CD8-positive, alpha-beta memory T cell (primary cell): ENCODE measurements at places on chromosomes 7 and 10. TPM values are rescaled to one million over a fixed set of nuclear protein-coding genes. Genes with fewer than 3 reads are reported as not detected.

DNA sequence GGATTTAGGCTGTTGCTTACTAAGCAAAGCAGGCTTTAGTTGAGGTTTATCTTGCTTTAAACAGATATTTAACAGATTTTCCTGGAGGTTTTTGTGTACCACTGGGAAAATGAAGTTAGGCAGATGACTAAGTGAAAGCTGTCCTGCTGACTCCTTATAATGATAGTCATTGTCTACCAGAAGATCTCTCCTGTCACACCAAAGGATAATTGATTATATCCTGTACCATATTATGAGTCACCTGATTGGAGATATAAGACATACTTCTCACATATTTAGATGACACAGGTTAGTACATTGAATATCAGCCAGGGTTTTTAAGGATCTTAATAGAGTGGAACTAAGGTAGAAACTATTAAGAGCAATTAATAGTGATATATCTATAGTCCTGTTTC, 68.4 kb downstream of the PTEN start:
- H3K36me3 ChIP-seq: peaks cover 5% of the 10 kb centered on the region
- H3K27me3 ChIP-seq: no peaks in the 10 kb centered on the region
- H3K27ac ChIP-seq: no peak overlapping the region
- H3K4me1 ChIP-seq: peaks cover 19% of the 10 kb centered on the region

DNA sequence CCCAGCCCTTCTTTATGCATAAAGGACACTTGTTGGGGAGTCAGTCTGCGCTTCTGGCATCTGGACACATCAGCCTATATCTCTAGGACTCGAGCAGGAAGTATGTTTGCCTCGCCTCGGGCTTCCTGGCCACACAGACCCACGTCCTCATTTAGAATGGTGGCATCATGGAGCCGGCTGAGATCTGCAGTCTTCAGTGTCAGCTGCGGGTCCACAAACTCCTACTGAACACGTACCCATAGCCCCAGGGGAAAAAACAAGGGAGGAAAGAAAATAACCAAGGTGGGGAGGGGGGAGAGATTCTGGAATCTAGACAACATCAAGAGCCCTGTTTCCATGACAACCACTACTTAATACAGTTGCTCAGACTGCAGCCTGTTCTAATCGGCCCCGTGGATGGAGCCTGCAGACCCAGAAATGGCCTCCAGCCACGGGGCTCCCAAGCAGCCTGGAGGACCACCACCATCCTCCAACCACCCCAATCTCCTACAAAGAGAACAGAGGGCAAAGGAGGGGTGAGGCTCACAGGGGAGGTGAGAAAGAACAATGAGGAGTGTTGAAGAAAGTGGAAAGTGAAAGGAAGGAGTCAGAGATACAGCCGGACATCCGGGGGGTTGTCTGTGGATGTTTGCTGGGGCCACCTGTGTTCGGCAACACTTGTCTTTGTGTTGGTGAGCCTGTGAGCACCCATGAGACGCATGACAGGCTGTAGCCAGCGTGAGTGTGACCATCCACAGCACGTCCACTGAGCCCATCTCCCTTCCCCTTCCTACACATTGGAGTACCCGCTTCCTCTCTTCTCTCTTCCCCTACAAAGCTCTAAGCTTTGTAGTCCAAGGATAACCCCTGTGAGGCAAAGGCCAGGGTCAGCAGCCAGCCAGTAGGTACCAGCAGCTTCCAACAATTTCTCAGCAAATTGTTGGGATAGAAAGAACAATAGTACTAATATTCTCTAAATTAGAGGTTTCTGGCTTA, 141.0 kb downstream of the PLXNA4 start:
- H3K4me1 ChIP-seq: peaks cover 96% of the 10 kb centered on the region
- H3K36me3 ChIP-seq: no peaks in the 10 kb centered on the region
- H3K27ac ChIP-seq: no peak overlapping the region
- peak overlapping the region; percentile 8 for H3K4me3 ChIP-seq
- no peaks in the 10 kb centered on the region for H3K27me3 ChIP-seq
- no peak for DNase-seq

DNA sequence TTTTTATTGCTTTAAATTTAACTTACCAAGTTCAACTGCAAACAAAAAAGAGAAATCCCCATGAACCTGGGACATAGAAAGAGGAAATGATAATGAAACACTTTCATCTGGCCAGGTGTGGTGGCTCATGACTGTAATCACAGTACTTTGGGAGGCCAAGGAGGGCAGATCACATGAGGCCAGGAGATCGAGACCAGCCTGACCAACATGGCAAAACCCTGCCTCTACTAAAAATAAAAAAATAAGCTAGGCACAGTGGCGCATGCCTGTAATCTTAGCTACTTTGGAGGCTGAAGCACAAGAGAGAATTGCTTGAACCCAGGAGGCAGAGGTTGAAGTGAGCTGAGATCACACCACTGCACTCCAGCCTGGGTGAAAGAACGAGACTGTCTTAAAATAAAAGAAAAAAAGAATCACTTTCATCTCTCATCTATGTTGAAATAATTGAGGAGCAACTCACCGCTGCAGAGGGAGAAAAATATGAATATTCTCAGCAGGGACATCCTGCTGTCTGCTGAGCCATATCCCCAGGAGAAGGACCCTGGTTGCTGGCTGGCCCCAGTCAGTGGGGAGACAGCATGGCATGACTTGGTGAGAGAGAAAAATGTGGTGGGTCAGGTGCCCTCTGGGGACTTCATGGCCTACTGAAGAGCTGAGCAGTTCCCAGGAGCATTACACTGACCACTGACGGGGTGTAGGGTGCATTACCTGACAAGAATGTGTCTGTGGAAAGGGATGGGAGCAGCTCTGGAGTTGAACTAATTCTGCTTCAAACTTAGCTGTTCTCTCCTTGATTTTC, 22.8 kb upstream of the TARP start:
- no peaks in the 10 kb centered on the region for H3K36me3 ChIP-seq
- no peaks in the 10 kb centered on the region for H3K4me1 ChIP-seq
- no peak overlapping the region for H3K4me3 ChIP-seq
- H3K27ac ChIP-seq: no peak overlapping the region
- no peak for DNase-seq

GRCh38 chr7:119888251-119888650, 384.7 kb upstream of the KCND2 start:
- no peak for DNase-seq
- no peaks in the 10 kb centered on the region for H3K27me3 ChIP-seq
- H3K4me3 ChIP-seq: no peak overlapping the region
- H3K27ac ChIP-seq: no peak overlapping the region

GRCh38 chr7:106246902-106247711, 37.7 kb downstream of the NAMPT start:
- H3K36me3 ChIP-seq: no peaks in the 10 kb centered on the region
- no peaks in the 10 kb centered on the region for H3K4me1 ChIP-seq
- H3K27ac ChIP-seq: no peak overlapping the region

DNA sequence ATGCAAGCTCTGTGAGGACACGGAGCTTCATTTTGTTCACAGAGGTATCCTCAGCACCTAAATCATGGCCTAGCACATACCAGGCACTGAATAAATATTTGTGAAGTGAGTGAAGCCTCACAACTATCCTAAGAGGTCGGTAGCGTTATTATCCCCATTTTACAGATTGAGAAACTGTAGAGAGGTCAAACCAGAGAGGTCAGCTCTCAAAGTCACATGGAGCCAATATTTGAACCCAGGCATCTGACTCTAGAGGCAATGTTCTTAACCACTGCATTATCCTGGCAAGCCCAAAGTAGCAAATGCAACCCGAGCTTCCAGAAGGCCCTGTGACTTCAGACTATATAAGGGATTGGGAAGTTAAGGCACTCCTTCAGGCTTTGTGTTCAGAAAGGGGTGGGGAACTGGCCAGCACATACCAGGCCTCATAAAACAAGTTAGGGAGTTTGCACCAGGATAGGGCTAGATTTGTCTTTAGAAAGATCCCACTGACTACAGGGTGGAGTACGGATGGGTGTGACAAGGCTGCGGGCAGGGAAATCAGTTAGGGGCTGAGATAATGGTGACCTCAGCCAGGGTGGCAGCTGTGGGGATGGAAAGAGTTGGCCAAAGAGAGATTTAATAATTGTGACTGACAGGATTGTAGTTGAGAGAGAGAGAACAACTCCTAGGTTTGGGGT, 101.4 kb downstream of the TBXAS1 start:
- H3K27me3 ChIP-seq: no peaks in the 10 kb centered on the region
- no peaks in the 10 kb centered on the region for H3K36me3 ChIP-seq
- no peaks in the 10 kb centered on the region for H3K4me1 ChIP-seq
- H3K27ac ChIP-seq: no peak overlapping the region
- no peak overlapping the region for H3K4me3 ChIP-seq

DNA sequence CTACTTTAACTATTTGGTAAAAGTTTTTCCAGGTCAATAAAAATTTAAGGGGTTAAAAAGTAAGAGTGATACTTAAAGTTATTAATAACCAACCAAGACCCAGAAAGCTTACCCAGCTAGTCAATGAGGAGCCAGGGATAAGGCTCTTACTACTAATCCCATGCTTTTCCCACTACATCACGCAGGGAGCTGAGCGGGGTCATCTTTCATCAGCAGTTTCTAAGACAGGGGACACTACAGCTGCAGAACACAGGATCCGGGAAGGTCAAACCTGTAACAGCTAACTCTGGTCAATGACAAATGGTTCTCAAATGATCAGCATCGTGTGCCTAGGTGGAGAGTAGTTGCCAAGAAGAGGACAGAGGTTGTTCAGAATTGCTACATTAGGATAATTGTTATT, 65.1 kb downstream of the RSU1 start:
- no peaks in the 10 kb centered on the region for H3K27me3 ChIP-seq
- DNase-seq: no peak
- no peaks in the 10 kb centered on the region for H3K4me1 ChIP-seq
- H3K4me3 ChIP-seq: no peak overlapping the region
- no peak overlapping the region for H3K27ac ChIP-seq

GRCh38 chr7:50303335-50304128, 984 bp upstream of the IKZF1 start:
- no peaks in the 10 kb centered on the region for H3K27me3 ChIP-seq

GRCh38 chr7:98969386-98969785, 91.1 kb downstream of the TRRAP start:
- peaks cover 70% of the 10 kb centered on the region for H3K36me3 ChIP-seq
- no peak overlapping the region for H3K4me3 ChIP-seq
- no peaks in the 10 kb centered on the region for H3K27me3 ChIP-seq
- no peak for DNase-seq
- no peak overlapping the region for H3K27ac ChIP-seq
- no peaks in the 10 kb centered on the region for H3K4me1 ChIP-seq

DNA sequence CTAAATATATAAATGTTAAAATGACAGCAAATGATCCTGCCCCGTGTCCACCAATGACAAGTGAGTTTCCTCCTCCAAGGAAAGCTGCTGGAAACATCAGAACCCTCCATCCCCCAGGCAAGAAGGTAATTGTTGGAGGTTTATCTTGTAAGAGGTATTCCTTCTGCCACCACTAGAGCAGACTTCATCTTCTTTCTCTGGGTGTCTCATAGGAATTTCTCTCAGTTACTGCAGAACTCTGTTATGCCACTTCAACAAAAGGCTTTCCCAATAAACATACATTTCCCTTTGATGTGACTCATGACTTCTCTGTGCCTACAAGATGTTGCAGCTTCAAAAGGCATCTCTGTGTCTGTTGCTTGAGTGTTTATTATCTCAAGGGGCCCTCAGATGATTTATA, 279.1 kb downstream of the BMPER start:
- no peaks in the 10 kb centered on the region for H3K27me3 ChIP-seq
- no peaks in the 10 kb centered on the region for H3K4me1 ChIP-seq
- no peak overlapping the region for H3K27ac ChIP-seq
- DNase-seq: no peak
- H3K4me3 ChIP-seq: no peak overlapping the region
- no peaks in the 10 kb centered on the region for H3K36me3 ChIP-seq

DNA sequence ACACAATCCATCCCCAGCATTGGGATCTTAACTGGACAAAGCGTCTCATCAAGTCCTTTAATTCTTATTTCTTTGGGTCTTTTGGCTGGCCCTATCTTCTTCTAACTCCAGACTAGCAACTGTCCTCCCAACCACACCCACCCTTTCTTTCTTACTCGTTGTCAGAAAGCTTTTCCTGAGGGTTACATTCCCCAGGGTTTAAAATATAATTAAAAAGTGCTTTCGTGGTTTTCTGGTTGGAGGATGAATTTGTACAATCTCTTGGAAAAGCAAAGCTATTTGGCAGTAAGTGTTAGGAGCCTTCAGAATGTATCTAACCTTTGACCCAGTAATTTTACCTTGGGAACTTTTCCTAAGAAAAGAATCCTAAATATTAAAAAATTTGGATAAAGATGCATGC, 10.4 kb upstream of the ITGB8 start:
- H3K27ac ChIP-seq: no peak overlapping the region
- no peaks in the 10 kb centered on the region for H3K36me3 ChIP-seq

DNA sequence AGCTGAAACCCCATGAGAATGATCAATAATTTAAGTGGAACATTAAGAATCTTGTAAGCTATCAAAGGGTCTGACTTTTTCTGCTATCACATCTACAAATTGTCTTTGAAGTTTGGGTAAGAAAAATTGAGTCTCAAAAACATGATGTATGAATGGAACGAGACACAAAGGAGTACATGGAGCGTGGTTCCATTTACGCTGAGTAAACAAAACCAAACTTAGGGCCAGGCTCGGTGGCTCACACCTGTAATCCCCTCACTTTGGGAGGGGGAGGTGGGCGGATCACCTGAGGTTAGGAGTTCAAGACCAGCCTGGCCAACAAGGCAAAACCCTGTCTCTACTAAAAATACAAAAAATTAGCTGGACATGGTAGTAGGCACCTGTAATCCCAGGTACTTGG, 24.3 kb downstream of the SMC3 start:
- no peak overlapping the region for H3K4me3 ChIP-seq
- no peaks in the 10 kb centered on the region for H3K27me3 ChIP-seq
- DNase-seq: no peak

- no peak overlapping the region for H3K27ac ChIP-seq
- no peaks in the 10 kb centered on the region for H3K27me3 ChIP-seq
- no peaks in the 10 kb centered on the region for H3K4me1 ChIP-seq
These were observed 78.3 kb downstream of the ST8SIA6 start for GRCh38 chr10:17375936-17376584.

DNA sequence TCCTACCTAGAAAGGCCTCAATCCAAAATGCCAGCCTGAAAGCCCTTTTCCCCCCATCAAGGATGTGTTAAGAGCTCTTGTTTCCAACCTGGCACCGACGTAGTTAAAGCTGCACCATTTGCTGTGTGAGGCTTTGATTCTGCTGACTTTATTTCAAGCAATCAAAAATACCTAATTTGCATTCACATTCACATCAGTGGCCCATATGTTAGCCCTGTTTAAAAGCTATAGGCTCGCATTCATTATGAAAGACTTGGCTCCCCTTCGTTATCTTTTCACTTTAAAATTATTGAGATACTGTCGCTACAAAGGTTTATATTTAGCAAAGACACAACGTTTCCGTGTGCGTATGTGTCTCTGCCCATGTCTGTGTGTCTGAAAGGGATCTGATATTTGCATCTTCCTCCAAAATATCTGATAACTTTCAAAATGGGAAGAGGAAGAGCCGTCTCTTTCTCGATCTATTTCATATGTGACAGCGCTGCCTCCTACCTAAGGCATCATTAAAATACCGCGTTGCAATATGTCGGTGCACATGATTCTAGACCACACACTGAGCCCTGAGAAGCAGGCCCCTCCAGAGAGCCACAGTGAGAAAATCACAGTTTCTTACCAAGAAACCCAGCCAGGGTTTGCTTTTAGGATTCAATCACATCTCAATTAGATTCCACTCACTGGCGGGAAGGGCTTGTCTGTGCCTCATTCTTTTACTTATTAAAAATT, 57.1 kb upstream of the ITPRID1 start:
- no peaks in the 10 kb centered on the region for H3K4me1 ChIP-seq
- no peak overlapping the region for H3K4me3 ChIP-seq
- H3K27ac ChIP-seq: no peak overlapping the region
- no peaks in the 10 kb centered on the region for H3K36me3 ChIP-seq
- H3K27me3 ChIP-seq: no peaks in the 10 kb centered on the region
- no peak for DNase-seq

Gene C10orf105
- 0.11 TPM for total RNA-seq

Gene MYOZ1
- total RNA-seq: not detected

Gene ZFAND2A
- 27.8 TPM for total RNA-seq

Gene CRHR2
- not detected for total RNA-seq

Gene XRCC2
- 15.8 TPM for total RNA-seq
